Gastroesophageal sphincter (tissue), 4 donors: ENCODE measurements at places on chromosomes 3 and 15.
A peak's percentile ranks its signal among the peaks of the same experiment; 100 is the strongest.

DNA sequence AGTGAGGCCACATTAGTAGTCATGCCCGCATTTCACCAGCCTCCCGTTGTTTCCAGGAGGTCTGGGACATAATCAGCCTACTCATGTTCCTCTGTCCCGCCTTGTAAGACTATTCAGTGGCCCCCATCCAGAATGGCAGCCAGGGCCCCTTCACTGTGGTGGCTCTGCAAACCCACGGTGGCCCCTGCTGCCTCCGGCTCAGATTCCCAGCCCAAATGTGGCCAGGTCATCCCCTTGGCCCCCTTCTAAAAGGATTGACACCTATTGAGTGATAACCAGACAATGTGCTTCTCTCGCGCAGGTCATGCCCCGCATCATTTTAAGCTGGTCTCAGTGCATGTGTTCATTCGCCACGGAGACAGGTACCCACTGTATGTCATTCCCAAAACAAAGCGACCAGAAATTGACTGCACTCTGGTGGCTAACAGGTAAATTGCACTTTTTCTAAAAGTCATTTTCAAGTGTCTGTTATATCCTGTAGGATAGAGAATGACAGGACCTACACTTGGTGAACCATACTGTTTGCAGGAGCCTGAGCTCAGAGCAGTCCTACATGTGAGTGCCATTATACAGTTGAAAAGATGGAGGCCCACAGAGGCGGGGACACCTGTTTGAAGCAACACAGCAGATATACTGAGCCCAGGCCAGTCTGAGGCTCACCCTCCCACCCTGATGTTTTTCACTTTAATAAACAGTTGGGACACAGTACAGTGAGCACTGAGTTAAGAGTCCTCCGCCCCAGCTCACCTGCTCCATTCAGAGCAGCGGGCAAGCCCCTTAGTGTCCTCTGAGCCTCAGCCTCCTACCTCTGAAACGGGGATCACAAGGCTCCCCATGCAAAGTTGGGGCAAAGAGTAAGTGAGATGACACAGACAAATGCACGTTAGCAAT, 47.7 kb downstream of the PXYLP1 start:
- peak; percentile 44 for ATAC-seq

GRCh38 chr15:78930577-78931388, 14.1 kb downstream of the CTSH start:
- peak; percentile 44 for ATAC-seq

DNA sequence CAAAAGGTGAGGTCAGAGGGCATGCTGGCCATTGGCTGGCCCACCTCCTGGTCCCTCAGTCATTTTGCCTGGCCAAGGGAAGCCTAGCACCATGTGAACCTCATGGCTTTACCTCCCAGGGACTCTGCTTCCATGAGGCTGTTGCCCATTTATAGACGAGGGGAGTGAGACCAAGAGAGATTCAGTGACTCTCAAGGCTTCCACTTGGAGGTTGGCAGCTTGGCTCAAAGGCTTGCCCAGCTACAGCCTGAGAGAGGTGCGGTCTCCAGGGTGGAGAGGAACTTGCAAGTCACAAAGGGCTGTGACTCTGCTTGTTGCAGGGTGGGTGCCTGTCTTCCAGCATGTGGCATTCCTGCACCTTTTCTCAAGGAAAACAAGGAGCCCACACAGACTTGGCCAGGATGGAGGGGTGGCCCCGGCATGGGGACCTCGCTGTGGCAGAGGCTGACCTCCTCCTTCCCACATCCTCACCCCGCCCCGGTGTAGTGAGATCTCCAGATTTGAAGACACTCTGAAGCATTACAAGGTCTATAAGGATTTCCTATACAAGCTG, 24.5 kb downstream of the CFAP100 start:
- no peak for ATAC-seq

DNA sequence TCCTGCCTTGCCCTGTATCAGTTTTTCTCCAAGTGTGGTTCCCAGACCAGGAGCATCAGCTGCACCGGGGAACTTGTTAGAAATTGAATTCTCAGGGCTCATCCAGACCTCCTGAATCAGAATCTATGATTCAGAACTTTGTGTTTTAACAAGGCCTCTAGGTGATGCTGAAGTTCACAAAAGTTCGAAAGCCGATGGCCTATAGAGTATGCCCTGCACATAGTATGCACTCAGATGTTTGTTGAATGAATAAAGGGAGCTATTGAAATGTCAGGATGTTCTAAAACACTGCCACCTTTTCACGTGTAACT, 664 bp upstream of the LARP6 start:
- peak; percentile 1 for ATAC-seq
